NCI-H2107 (cell line): ENCODE measurements at places on chromosomes 2 and 18.
A peak's percentile ranks its signal among the peaks of the same experiment; 100 is the strongest.

GRCh38 chr2:42086500-42086953 is 38.7 kb downstream of the PKDCC start:
- peak; percentile 35 for DNase-seq

GRCh38 chr2:16222326-16222725 is 282.0 kb downstream of the MYCN start:
- no peak for DNase-seq

- no peak for DNase-seq
Observed at GRCh38 chr2:224970311-224970710, 72.0 kb downstream of the DOCK10 start.

- DNase-seq = no peak
Observed at GRCh38 chr18:57771626-57772025, 31.5 kb downstream of the ATP8B1 start.

DNA sequence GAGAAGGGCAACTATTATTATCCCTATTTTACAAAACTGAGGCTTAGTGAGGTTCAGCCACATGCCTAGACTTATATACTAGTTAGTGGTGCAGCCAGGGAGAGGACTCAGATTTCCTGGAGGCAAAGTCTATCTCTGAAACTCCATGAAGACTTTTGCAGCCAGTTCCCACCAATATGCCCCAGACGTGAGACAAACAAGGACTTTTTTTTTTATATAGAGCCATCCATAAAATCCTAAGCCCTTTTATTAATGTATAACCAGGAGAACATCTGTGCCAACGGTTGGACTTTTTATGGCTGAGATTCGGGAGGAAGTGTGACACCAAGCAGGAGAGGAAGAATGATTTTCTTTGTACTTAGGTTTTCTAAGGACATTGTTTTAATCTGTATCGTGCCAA is 29.9 kb downstream of the LIPG start:
- DNase-seq = no peak

- DNase-seq = no peak
Observed at GRCh38 chr2:100106460-100106859, 35.9 kb downstream of the AFF3 start.

DNA sequence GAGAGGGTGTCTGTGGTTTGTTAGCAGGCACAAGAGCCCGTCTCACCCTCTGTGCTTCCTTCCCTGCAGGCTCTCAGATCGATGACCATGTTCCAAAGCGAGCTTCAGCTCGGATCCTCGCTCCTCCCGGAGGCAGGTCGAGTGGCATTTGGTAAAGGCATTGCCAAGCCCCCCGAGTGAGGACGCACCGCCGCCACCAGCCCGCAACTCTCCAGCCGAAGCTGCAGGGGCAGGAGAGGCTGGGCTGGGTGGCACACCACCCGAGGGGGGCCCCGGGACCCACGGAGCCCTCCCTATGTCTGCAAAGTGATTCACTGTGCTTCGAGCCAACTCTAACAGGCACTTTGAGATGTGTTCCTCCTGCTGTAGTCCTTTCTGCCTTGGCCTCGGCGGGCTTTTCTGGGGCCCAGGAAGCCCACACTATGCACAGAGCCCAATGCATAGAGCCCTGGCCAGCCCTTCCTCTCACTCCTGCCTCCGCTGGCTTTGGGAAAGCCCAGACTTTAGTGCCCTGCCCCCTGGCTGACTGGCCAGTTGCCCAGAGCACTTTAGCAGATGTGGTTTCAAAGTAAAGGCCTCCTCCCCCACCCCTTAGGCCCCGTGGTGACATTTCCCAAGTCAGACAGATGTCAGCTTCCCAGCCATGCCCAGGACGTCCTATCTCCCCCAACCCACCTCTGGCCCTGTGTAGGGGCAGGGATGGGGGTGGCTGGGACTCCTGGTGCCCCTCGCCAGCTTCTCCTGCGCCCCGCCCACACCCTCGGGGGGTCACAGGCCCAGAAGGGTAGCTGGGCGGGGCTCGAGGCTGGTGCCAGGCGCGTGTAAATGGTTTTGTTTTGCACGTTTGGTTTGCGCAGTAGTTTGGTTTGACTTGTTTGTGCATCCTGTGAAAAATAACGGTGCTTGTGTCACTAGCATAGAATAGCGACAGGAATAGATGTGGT is 23.3 kb upstream of the MAPRE3 start:
- no peak for DNase-seq

- no peak for DNase-seq
Observed at GRCh38 chr2:197270601-197271000, 40.0 kb downstream of the ANKRD44 start.

GRCh38 chr2:142585785-142586184 is 291.7 kb upstream of the KYNU start:
- no peak for DNase-seq

DNA sequence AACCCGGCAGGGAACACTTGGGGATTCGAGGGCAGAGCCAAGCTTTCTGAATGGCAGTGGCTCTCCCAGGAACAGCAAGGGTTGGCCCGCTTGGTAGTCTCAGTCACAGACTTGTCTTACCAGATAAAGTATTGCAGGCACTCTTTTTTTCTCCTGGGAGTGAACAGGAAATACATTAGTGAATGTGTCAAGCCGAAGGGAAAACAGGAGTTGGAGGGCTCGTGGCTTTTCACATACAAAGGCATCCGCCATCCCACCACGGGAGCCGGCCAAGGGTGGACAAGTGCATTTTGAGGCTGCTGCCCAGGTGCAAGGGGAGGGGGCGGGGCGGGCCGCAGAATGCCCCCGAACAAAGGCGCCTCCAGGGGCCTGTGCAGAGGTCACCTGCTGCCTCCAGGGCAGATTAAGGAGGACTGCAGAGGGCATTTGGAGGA is 163.3 kb upstream of the SIX3 start:
- DNase-seq = no peak

- peak; percentile 23 for DNase-seq
Observed at GRCh38 chr2:101064868-101065549, 62.9 kb downstream of the RPL31 start.

DNA sequence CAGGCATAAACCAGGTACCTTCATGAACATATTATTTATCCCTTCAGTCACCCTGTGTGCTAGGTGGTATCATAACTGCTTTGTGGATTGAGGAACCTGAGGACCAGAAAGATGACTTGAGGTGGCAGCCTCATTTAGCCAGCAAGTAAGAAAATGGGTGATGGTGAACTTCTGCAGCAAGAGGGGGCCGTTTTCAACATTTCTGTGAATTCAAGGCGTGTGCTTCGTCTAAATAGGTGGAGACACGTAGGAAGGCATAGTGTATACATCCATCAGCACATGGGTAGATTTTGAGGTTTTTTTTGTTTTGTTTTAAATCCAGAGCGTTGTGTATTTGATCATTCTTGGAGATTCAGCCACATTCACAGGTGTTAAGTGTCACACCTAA is 118.7 kb downstream of the SPTBN1 start:
- DNase-seq = no peak

DNA sequence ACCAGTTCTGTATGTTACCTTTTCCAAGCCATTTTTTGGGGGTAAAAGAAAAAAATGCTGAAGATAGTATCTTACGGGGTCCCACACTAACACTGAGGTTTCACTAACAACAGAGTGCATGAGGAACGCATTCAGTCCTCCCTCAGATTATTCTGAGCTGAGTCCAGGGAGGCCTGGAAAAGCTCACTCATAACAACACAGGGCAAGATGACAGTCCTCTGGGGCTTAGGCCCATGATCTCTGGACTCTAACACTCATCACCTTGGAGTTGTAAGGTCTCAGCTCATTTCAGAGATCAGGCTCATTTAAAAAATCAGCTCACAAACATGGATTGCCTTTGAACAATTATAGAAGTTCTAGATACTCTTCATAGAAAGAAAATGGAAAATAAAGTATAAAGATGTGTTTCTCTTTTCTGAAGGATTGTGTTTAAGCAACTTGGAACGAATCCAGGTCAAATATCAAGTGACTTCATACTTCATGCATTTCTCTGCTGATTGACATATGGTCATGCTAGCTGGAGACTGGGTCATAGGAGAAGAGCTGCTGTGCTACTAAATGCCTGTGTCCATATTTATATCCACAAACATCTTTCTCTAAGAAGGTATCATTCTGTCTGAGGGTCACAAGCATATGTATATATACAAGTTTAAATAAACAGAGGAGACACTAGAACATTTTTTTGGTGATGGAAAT is 265.8 kb downstream of the ALK start:
- DNase-seq = no peak

DNA sequence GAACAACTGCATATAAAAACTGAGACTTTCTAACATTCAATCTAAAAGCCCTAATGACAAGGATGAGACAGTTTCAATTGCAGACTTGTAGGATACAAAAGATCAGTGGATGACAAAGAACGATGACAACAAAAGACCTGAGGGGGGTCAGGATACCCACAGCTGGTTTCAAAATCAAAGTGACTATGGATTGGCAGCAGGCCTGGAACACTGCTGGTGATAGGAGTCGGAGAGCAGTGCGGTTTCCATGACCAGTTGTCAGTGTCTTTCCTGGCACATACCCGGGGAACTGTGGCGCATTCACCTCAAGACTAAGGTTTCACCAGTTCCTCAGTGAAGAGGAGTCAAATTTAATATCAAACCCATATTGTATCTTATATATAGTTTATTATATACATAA is 42.0 kb downstream of the EHD3 start:
- DNase-seq = no peak

DNA sequence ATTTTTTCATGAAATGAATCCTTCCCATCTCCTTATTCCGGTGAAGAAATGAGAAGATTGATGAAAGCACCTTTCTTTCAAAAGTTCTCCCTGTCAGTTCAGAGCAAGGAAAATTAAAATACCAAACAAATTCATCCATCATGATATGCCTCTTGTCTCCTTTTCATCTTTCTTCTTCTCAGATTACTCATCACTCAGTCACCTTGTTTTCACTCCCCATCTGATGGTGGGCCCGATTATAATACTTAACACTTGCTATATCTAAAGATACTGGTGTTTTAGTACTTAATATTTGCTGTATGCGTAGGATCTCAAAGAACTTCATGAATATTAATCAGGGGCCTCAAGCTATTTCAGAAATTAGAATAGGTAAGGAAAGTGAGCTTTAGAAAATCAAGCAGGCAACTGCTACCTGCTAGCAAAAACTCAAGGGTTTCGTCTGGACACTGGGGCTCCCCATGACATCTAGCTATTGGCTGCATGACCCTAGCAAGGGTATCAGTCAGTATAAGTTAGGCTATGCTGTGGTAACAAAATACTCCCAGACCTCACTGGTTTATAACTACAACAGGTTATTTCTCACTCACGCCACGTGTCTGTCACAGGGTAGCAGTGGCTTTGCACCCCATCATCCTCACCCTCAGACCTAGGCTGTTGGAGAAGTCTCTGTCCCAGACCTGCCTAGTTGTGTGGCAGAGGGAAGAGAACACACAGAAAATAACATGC is 39.0 kb upstream of the RNF152 start:
- no peak for DNase-seq

GRCh38 chr2:207352978-207353671 is 176.6 kb upstream of the CREB1 start:
- no peak for DNase-seq

GRCh38 chr2:120732506-120733237 is 3.0 kb upstream of the GLI2 start:
- no peak for DNase-seq

DNA sequence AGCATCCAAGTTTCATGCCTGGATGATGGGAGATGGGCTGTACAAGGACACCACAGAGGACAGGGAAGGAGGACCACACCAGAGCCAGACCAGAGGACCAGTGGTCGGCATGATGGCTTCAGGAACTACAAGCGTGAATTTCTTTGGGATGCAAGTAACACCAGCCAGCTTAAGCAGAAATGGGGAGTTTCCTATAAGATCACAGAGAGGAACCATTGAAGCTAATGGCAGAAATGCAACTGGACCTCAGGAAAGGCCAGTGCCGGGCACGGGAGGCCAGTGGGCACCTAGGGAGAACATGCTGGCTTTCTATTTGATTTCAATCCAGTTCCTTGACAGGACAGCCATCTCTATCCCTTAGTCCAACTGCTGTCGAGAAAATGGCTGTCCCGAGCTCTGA is 145.4 kb downstream of the SH3BP4 start:
- no peak for DNase-seq

DNA sequence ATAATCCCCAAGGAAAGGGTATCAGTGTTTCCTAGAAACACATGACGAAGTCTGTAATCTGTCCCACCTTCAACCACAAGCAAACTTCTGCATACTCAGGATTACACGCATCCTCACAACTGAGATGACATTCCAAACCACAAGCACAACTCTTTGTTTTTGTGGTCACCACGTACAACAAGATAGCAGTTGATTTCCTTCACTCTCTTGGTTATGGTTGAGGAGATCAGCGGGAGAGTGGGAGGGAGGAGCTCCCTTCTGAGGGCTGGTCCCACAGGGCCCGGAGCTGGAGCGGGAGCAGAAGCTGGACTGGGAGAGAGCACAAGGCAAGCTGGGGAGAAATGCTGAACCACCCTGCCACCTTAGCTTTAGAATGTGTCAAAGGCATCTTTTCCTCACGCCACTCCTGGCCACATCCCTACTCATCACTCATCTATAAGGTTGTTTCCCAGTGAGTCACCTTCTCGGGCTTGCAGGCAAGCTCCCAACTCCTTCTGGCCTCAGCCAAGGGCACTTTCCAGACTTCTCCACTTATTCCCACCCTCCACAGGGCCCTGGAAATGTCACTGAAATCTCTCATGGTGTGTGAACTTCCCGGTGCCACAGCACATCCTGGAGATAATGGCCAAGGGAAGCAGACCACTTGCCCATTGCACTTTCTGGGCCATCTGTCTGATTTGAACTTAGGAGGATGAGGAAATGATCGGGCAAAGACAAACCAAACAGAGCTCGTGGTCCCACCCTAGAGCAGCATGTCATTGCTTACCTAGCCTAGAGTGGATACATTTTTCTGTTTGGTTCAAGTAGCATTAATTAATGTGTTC is 98.9 kb upstream of the LGALSL start:
- DNase-seq = no peak

GRCh38 chr2:106126705-106127281 is 67.3 kb downstream of the UXS1 start:
- DNase-seq = no peak

GRCh38 chr2:8569332-8569930 is 112.4 kb upstream of the ID2 start:
- no peak for DNase-seq

GRCh38 chr2:174011796-174012195 is 46.6 kb upstream of the SP3 start:
- no peak for DNase-seq

DNA sequence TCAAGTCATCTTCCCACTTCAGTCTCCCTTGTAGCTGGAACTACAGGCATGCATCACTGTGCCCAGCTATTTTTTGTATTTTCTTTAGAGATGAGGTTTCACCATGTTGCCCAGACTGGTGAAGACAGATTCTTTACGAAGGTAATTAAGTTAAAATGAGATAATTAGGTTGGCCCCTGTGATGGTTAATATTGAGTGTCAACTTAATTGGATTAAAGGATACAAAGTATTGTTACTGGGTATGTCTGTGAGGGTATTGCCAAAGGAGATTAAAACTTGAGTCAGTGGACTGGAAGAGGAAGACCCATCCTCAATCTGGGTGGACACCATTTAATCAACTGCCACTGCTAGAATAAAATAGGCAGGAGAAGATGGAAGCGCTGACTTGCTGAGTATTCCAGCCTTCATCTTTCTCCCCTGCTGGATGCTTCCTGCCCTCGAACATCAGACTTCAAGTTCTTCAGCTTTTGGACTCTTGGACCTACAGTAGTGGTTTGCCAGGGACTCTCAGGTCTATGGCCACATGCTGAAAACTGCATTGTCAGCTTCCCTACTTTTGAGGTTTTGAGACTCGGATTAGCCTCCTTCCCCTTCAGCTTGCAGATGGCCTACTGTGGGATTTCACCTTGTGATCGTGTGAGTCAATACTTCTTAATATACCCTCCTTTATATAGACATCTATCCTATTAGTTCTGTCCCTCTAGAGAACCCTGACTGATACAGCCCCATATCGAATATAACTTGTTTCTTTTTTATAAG is 269.1 kb downstream of the TMX3 start:
- no peak for DNase-seq

GRCh38 chr2:161418715-161419637 is 2.9 kb downstream of the TBR1 start:
- DNase-seq = no peak
